ENCODE measurements at places on chromosomes 16 and 17.

DNA sequence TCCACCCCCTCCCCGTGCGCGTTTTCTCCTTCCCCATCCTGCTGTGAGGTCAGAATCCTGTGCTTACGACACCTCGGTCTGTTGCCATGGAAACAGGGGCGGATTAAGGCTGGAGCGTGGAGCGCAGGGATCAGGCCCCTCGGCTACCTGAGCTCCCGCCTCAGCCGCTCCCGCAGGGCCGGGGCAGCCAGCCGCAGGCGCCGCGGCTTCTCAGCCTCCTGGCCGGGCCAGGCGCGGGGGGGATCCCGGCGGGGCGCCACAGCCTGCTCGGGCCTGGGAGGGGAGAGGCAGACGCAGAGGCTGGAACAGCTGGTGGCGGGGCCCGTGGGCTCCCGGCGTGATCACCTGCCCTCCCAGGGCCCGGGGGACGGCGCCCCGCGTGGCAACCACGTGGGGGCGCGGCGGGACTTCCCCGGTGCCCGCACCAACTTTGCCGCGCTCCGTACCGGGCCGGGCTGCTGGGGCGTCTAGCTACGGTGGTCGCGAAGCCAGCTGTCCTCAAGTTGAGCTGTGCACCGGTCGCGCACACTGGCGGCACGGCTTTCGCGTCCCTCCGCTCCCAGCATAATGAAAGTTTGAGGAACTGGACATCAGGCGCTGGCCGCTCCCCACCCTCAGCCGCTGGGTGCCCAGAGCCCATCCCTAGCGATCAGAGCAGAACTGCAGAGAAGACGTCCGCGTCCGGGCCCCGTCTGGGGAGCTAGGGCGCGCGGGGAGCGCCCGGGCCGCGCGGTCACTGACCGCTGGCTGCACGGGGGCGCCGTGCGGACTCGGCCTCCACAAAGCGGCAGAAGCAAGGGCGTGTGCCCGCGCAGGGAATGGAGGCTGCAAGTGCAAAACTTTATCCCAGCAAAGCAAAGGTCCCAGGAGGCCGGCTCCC lies 1.2 kb downstream of the RTN4RL1 start:
- DNase-seq: peak; percentile 15

- DNase-seq: no peak
Measured at GRCh38 chr16:83835586-83836566, 28.1 kb downstream of the HSBP1 start.

DNA sequence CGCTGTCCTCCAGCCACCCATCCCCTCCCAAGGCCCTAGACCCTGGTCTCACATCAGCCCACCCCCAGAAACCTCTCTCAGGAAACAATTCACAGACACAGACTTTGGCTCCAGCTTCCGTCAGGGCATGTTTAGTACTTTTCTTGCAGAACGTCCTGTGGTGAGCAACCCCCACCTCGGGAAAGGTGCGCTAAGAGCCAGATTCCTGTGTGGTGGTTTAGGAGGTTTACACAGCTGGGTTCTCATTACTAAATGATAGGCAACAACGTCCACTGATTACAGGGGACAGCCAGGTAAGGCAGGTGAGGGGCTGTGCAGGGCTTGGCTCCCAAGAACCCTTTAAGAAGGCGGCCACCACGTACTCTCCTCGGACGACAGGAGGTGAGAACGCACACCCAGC lies 29.3 kb downstream of the KIFC3 start:
- no peak for DNase-seq

- DNase-seq: no peak
Measured at GRCh38 chr16:728890-729744, 2.2 kb downstream of the HAGHL start.

DNA sequence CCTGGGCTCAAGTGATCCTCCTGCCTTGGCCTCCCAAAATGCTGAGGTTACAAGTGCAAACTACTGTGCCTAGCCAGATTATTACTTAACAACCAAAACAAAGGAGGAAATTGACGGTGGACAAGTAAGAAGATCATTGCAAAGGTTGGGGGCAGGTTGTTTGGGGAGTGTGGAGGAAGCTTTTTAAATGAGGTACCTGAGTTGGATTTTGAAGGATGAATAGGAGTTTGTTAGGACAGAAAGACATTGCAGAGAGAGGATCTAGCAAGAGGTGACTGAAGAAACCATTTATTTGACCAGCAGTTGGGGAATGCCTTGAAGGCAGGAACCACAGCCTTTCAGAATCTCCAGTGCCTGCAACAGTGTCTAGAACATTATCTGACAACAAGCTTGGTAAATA lies 51.3 kb downstream of the ABCC1 start:
- DNase-seq: no peak

DNA sequence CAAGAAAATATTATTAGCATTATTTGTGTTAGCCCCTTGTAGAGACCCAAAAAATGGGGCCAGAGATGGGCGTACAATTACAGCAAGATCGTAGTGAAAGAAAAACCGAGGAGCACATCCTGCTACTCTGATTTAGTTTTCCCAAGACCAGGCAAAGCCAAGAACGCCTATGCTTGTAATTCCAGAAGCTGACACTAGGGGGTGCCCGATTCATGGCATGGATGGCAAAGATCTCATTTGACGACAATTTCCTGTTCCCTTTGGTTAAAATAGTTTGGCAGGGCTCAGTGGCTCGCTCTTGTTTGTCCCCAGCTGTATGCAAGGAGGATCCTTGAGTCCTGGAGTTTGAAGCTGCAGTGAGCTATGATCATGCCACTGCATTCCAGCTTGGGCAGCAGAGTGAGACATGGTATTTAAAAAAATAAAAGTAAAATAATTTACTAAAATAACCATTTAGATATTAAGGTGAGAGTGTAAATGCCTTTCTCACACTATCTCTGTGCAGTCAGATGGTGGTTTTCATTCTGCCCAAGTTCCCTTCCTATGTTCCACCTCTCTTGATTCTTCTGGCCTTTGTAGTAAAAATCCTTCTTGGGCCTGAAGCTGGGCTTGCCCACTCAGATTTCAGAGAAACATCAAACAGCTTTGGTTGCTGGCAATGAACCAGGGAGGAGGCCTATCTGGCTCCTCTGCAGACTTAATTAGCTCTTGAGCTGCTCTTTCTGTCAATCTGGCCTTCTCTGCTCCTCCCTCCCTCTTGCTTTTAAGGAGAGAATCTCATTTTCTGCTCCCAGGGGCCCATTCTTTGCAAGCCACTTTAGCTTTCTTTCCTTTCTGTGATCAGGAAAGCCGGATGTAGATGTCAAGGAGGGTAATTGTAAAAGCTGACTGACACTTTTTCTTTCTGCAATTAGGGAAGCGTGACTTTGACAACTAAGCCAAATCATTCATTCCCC lies 31.2 kb downstream of the TMEM238L start:
- DNase-seq: no peak
